Bronchial epithelial cell (primary cell): ENCODE measurements at places on chromosomes 2 and 18. TPM values are rescaled to one million over a fixed set of nuclear protein-coding genes. Genes with fewer than 3 reads are reported as not detected.

Gene TPGS2
- total RNA-seq = 67.1 and 77.1 TPM in 2 replicates

Gene PROKR1
- total RNA-seq = not detected in 2 replicates

Gene ING5
- total RNA-seq = 19.7 and 27.1 TPM in 2 replicates

Gene TRIM54
- not detected in 2 replicates for total RNA-seq

Gene SRD5A2
- total RNA-seq = under 0.01 TPM in 1 of 2 replicates, not detected in the other

Gene IKZF2
- 9.0 and 27.4 TPM in 2 replicates for total RNA-seq

Gene METAP1D
- total RNA-seq = 2.2 and 2.6 TPM in 2 replicates

Gene GAREM1
- total RNA-seq = 10.0 and 14.1 TPM in 2 replicates

Gene CD8B2
- total RNA-seq = not detected in 2 replicates

Gene GNAL
- total RNA-seq = 8.8 and 10.8 TPM in 2 replicates

Gene SFTPB
- total RNA-seq = not detected in 2 replicates

Gene NEU4
- total RNA-seq = not detected in 2 replicates

Gene CCDC102B
- total RNA-seq = 1.6 and 2.2 TPM in 2 replicates

Gene CTDP1
- 27.1 and 32.1 TPM in 2 replicates for total RNA-seq

Gene FSHR
- total RNA-seq = not detected in 2 replicates

Gene ERBB4
- under 0.01 TPM in 2 replicates for total RNA-seq

Gene ANKRD44
- 0.26 and 0.90 TPM in 2 replicates for total RNA-seq

Gene ALPI
- not detected in 2 replicates for total RNA-seq

Gene ZNF397
- 12.4 and 15.0 TPM in 2 replicates for total RNA-seq

Gene TUBB8B
- not detected in 2 replicates for total RNA-seq

Gene PSD4
- total RNA-seq = 25.0 and 27.0 TPM in 2 replicates

Gene CXCR1
- not detected in 2 replicates for total RNA-seq

Gene ABCB11
- 0.26 TPM in 2 replicates for total RNA-seq

Gene CROCC2
- 0.26 TPM in 1 of 2 replicates, not detected in the other for total RNA-seq

Gene MYO1B
- total RNA-seq = 247 and 311 TPM in 2 replicates

Gene ITSN2
- 26.3 and 32.4 TPM in 2 replicates for total RNA-seq
